ENCODE measurements at places on chromosomes 13 and 19. TPM values are rescaled to one million over a fixed set of nuclear protein-coding genes. Genes with fewer than 3 reads are reported as not detected.

Gene ICAM4
- total RNA-seq: 5.8 TPM

Gene CEACAM16
- not detected for total RNA-seq

Gene MED26
- total RNA-seq: 9.2 TPM

Gene PEG3
- 0.34 TPM for total RNA-seq

Gene PEX11G
- total RNA-seq: 3.1 TPM

Gene ZNF121
- 125 TPM for total RNA-seq

Gene APC2
- 0.14 TPM for total RNA-seq

Gene FOXA3
- total RNA-seq: not detected

Gene CD209
- not detected for total RNA-seq

Gene KLHL1
- not detected for total RNA-seq

Gene KIR2DL1
- not detected for total RNA-seq

Gene PPFIA3
- total RNA-seq: 2.5 TPM

Gene KIR3DL2
- not detected for total RNA-seq

Gene HS6ST3
- total RNA-seq: under 0.01 TPM

Gene MBD3L2B
- total RNA-seq: not detected

Gene LYPD3
- total RNA-seq: 13.3 TPM

Gene SKA3
- 1.7 TPM for total RNA-seq

Gene ZNF737
- 12.5 TPM for total RNA-seq

Gene METTL21C
- not detected for total RNA-seq
